Aorta (tissue), 5 donors: ENCODE measurements at places on chromosomes 5 and 9.

DNA sequence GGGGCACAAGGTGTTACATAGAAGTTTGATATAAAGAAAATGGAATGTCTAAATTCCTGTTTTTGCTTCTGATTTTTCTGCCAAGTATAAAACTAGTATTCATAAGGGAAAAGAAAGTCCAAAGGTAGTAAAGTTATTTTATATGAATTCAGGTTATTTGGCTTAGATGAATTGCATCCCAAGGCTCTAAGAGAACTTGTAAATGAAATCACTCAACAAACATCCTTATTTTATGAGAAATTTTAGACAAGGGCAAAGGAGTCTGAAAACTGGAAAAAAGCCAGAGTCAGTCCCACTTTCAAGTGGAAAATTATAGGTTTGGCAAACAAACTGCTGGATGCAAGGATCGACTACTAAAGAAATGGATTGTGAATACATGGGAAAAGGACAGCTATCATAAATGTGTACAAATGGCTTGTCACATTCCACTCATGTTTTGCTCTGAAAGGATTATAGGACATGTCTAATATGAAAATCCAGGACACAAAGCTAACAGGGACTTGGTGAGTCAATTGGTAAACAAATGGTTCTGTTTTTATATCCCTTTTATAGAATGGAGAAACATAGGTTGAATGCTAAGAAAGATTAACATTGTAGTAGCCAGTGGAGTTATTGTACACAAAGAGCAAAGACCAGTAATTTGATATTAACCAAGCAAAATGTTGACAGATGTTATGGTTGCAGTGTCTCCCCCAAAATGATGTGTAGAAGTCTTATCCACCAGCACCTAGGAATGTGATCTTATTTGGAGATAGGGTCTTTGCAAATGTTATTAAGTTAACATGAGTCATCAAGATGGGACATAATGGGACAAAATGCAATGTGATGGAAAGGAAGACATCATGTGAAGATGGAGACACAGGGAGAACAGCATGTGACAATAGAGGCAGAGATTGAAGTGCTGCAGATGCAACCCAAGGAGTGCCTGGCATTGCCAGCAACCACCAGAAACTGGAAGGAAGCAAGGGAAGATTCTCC is 495.7 kb downstream of the TLE1 start:
- no peak for DNase-seq

DNA sequence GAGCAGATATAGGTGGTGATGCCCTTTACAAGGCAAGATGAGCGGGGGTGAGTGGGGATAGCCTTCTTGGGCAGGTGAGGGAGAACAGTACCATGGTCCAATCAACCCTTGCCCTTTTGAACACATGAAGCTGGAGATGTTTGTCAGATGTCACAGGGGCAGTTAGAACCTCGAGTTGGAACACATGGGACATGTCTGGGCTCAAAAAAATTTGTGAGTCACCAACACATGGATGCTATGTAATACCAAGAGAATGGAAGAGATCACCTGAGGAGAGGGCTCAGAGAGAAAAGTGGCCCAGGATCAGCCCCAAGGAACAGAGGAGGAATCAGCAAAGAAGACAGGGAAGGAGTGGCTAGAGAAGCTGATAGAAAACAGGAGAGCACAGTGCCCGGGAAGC is 4.7 kb downstream of the PHYKPL start:
- DNase-seq, result no peak

GRCh38 chr5:154286557-154286956 is 96.0 kb downstream of the GALNT10 start:
- DNase-seq, result no peak

- no peak for DNase-seq
Observed at GRCh38 chr5:96984506-96985192, 48.8 kb downstream of the LNPEP start.

DNA sequence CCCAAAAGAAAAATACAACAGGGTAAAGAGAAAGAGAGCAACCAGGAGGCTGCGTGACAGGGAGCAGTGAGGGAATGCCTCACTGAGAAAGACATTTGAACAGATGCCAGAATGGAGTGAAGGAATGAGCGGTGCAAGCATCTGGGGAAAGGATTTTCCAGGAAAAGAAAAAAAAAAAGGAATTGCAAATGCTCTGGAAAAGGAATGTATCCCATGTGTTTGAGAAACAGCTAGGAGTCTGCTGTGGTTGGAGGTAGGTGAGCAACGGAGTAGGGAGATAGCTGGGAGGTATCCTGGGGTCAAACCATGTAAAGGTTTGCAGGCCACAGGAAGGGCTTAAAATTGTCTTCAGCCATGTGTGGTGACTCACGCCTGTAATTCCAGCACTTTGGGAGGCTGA is 23.6 kb upstream of the CEMIP2 start:
- DNase-seq, result no peak

GRCh38 chr9:120876842-120877240 is at the start of gene PHF19:
PHF19 (minus strand) TSS chr9:120877188; CDS start chr9:120874741, 2,447 bp downstream.
- peak; percentile 85 for DNase-seq

- DNase-seq, result no peak
Observed at GRCh38 chr5:10885026-10885425, 124.0 kb upstream of the DAP start.

- DNase-seq, result no peak
Observed at GRCh38 chr5:156582193-156582598, 255.2 kb downstream of the SGCD start.

- no peak for DNase-seq
Observed at GRCh38 chr5:170301981-170302652, 4.5 kb upstream of the LCP2 start.

GRCh38 chr9:79988126-79988525 is 416.4 kb downstream of the TLE4 start:
- no peak for DNase-seq

DNA sequence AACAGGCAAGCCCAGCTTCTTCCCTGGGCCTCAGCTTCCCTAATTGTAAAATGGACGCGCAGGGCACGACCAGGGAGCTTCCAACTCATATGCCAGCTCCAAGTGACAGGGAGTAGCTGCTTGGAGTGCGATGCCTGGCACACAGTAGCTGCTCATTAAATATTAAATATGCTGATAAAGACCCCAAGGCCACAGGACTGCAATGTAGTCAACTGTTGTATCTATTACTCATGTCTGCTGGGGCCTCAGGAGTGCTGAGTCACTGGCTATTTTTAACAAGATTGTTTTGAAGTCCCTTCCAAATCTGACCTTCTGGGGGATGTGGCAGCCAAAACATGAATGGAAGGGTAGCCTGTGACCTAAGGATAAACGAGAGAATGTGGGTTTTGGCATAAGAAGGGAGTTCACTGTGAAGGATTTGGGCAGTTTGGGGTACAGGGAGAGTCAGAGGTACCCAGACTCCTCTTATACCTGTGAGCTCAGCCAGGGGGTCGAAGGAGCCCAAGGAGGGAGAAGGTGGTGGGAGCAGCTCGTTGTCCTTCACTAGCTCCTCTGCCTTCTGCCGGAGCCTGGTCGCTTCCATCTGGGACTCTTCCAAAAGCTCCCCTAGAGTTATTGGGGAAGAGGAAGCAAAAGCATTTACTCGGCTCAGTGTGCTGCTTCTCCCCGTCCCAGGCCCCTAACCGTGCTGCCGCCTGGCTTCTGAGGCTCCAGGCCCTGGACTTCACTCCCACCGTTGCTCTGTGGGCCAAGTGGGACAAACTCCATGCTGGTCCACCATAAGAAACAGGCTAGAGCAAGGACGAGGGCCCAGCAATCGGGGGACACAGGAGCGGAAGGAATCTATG is 17.5 kb downstream of the TNIP1 start:
- DNase-seq, result no peak

GRCh38 chr9:88302579-88303324 is 85.5 kb upstream of the SPIN1 start:
- no peak for DNase-seq
